ENCODE measurements at places on chromosomes 7 and 10.
A peak's percentile ranks its signal among the peaks of the same experiment; 100 is the strongest.

DNA sequence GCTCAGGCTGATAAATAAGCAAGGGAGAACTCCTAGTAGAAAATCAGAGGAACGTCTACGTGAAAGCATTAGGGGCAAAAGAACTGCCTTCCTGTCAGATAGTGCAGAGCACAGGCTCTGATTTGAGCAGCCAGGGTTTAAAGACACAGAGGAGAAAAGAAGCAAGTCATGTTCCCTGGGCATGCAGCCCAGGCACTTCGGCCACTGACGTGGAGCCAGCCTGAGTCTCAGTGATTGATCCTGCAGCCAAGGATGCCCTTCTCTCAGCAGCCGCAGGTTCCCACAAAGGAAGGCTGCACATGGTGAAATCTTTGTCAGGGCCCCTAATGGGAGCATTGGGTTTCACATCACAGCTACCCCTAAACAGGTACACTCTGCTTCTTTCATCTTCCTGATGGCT lies 161.7 kb upstream of the HPS1 start:
- DNase-seq, result no peak

- DNase-seq, result peak; percentile 10
Observed at GRCh38 chr7:99997545-99998137, 17.8 kb upstream of the ZKSCAN1 start.

DNA sequence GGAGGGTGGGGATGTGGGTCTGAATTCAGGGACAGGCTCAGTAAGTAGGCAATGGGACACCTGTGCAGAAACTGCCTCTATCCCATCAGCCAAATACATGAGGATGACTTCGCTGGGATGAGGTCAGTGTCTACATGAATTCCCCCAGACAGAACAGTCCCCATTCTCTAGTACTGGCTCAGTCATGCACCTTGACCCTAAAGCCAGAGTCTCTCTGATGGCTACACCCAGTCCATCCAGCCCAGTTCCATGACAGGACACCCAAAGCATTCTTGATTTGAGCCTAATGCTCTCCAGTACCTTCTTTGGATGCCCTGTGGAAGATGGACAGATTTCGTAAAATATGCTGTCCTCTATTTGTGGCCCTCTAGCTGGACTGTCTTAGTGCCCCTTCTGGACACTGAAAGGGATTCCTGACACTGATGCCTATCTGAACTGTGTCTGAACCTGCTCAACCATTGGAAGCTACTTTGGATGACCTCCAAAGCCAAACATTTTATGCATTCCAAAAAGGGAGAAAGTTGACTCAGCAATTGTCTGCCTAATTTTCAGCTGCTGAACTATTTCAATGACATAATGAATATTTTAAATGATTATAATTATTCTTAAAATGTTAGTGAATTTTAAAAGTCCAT lies 14.6 kb downstream of the SFRP4 start:
- DNase-seq, result no peak

GRCh38 chr7:79176859-79177477 lies 276.5 kb downstream of the MAGI2 start:
- peak; percentile 58 for DNase-seq

DNA sequence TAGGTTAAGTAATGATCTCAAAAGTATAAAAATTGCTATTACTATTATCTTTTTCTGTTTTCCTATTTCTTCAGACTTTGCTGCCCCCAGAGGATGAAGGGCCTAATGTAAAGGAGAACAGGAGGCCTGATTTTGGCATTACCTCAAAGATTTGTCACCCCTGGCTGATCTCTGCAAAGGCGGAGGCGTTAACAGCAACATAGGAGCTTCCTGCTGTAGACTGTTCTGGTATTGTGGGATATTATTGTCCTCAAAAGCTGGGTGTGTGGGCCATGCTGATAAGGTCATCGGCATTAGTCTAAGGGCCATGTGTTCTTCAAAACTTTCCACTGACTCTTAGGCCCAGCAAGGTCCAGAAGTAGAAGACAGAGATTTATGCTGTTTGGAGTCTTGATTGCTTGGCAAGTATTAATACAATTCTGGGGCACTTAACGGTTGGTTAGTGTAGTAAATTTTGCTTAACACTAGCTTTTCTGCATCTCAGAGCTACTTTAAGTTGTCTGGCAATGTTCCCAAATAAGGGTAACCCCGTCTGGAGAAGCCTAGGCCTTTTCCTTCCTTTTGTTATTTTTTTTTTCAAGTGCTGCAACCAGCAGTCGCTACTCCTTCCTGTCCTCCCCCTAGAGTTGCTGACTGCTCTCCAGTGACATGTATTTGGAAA lies 14.0 kb upstream of the ENTPD1 start:
- no peak for DNase-seq

DNA sequence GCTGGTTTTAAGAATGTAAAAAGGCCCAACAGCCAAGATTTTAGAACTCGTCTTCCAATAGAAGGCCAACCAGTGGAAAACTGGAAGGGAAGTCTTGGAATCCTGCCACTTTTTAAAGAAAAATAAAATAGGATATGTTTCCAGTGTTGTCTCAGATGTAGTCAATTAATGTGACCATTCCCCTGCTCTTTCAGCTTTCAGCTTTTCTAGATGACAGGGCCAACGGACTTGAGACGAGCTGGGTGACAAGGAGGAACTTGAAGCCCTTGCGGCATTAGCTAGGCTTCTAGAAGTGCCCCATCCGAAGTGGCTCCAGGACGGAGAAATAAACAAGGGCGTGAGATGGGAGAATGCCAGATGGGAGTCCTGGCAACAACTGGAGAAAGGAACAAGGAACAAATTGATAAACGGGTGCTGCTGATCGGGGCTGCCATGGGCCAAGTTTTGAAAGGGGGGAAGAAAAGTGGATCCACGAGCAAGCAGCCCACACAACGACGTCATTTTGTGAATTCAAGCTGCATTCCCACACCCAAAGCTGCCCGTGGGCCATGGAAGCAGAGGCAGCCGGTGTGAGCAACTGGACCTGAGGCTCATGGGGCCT lies 42.3 kb downstream of the CTBP2 start:
- no peak for DNase-seq

DNA sequence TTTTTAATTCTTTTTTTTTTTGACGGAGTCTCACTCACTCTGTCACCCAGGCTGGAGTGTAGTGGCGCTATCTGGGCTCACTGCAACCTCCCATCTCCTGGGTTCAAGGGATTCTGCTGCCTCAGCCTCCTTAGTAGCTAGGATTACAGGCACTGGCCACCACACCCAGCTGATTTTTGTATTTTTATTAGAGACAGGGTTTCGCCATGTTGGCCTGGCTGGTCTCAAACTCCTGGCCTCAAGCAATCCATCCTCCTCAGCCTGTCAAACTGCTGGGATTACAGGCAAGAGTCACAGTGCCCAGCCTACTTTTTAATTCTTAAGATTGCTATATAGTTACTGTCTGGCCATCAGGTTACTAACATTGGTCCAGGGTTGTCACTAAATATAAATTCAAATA lies 59.6 kb downstream of the ZNF277 start:
- DNase-seq, result no peak

DNA sequence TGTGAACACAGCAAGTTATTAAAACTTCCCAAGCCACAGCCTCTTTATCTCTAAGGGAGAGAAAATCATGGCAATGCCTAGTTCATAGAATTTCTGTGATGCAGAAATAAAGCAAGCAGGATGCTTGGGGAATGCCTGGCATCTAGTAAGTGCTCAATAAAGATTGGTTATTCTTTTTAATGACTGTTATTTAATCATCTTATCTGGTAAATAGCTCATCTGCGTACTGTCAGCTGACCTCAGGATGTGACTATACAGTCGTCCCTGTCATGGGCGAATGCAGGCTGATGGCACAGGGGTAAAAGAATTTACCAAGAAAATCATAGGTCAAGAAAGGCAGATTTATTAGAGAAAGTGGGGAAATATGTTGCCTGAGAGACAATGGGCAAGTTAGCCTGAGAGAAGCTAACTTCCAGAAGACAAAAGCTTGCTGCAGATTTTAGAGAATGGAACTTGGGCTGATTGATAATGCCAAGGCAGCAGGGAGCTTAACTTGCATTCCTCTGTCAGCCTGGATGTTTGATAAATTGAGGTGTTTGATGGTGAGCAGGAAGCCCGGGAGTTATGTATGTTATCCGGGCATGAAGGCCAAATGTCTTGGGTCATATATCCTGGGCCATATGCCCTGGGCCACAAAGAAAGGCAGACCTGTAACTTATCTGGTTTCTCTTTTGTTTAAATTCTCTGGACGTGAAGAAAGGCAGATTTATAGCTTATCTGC lies 126.0 kb downstream of the KCNMA1 start:
- no peak for DNase-seq

GRCh38 chr7:32163141-32163806 lies 93.1 kb upstream of the PDE1C start:
- DNase-seq, result no peak
